Non-pigmented ciliary epithelial cell (primary cell): ENCODE measurements at places on chromosomes 2 and 18.
A peak's percentile ranks its signal among the peaks of the same experiment; 100 is the strongest.

DNA sequence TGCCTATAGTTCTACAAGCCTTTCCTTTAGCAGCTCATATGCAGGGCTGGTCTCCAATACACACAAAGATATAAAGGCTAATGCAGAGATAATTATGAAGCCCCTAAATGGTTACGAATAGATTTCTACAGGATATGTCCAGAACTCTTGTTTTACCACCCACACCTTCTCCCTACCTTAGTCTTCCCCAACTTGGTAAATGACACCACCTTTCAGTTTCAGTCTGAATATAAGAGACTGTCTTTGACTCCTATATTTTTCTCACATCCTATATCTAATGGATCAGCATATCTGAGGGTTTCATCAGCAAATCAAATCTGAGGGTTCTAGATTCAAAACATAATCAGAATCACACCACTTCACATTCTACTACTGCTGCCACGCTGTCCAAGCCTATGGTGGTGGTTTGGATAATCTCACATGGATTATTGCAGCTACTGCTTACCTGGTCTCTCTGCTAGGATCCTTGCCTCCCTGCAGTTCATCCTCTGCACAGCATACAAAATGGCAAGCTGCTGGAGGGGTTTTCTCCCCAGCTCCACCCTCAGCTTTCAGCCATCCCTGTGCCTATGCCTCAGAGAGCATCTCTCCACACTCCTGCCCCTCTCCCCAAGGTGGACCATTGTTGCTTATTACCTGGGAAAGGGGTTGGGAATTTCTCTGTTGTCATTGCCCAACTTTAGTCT is 178.0 kb upstream of the SPOPL start:
- no peak for DNase-seq

DNA sequence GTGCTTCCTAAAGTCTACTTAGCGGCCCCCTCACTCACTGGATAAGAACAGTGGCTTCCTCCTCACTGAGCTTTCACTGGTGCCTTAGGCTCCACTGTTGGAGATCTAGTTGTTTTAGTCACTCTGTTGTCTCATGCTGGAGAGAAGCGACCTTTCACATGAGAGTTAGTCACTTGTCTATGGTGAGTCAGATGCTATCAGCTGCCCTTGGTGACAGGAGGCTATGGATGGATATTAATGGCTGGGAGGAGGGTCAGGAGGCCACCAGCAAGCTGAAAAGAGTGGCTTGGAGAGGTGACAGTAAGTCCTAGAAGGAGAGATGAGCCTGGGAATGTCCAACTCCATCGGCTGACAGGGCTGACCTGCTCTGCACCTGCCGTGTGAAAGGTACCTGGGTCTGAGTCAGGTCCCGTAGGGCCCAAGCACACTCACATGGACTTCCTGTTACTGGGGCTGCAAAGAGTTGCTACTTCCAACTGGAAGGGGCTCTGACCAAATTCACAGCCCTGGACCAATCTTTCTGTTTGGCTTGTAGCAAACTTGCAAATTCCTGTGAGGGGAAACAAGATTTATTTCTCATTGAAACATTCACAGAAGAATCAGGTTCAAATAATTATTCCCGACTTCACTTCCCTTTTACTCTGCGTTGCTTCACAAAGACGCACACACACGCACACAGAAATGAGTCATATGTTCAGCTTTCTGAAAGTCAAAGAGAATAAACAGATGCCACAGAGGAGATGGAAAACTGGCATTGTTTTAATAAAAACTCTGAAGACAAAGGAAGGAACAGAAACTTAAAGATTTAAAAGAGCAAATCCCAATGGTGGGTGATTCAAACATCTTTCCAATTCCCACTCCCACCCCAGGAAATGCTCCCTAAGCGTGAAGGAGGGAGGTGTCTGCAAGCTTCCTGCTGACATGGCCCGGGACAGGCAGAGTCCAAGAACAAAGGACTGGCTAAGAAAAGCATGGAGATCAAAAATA is 203.5 kb upstream of the TWIST2 start:
- peak; percentile 46 for DNase-seq

DNA sequence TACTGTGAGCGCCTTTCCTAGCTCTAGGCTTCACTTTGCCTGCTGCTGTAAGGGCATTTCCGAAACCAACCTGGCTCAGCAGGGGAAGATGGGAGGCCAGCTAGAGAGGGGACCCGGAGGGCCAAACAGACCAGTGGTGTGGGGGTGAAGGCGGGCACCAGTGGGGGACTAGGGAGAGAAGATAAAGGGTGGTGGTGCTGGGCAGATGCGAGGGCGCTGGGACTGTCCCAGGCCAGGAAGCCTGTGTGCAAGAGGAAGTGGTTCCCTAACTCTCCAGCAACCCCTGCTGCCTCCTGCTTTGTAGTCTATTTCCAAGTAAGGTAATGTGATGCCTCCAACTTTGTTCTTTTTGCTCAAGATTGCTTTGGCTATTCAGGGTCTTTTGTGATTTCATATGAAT is 73.1 kb downstream of the DNAH7 start:
- no peak for DNase-seq

- DNase-seq: no peak
Observed at GRCh38 chr2:177118636-177119035, 94.0 kb upstream of the HNRNPA3 start.

DNA sequence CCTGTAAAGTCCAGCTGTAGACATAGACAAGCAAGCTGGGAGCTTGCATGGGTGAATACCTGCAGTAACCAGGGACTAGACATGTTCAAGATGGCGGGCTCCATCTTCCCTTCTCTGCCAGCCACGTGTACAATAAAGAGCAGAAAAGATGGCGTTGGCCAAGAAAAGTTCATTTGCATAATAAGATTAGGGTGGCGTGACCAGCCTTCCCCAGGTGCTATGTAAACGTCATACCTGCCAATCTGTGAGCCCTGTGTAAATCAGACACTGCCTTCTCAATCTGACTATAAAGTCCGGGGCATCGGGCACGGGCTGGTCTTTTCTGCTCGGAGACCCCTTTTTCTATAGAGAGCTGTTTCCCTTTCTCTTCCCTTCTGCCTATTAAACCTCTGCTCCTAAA is 101.6 kb upstream of the XPO1 start:
- DNase-seq: no peak

DNA sequence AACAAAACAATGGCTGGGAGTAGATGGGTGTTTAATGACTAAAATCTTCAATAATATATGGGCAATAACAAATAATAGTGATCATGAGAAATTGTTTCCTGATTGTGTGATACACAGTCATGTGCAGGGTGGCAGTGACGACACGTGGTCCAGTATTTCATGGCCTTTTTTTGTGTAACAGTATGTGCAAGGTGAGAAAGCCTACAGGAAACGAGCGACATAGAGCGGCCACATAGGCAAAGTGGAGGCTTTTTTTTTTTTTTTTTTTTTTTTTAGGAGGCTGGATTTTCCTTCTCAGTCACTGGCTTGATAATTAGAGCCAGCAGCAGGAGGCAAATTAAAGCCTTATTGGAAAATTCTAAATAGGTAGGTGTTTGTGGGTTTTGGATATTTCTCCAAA is 123.7 kb downstream of the MYO3B start:
- no peak for DNase-seq

GRCh38 chr2:209277444-209277843 is 146.4 kb upstream of the MAP2 start:
- DNase-seq: no peak

DNA sequence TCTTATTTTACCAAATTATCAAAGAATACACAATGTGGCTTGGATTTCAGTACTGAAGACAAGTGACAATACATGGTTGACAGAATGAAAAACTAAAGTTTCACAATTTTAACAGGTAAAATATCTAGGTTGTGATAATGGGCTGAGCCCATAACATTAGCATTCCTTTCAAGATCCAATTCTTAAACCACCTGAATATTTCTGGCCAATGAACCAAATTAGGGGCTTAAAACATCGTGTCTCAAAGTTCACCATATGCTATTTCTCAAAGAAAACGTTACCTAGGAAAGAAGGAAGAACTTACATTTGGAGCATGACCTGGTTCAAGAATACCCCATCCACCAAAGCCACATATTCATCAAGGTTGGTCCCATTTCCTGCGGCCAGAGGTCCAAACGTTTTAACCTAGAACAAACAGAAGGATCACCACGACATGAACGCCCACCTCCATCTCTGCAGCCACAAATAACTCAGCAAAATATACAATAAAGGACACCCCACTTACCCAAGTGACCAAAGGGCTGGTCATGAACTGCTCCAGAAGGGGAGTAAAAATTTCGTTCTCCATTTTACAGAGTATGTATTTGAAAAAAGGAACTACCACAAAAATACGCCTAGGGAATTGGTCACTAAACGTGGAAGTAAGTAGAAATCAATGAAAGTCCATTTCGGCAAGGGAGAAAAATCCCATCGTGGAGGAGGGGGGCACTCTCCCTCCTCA is 984 bp downstream of the CCDC88A start:
- no peak for DNase-seq

- no peak for DNase-seq
Observed at GRCh38 chr2:1650085-1650872, 94.0 kb downstream of the PXDN start.

GRCh38 chr2:224171226-224171625 is 132.1 kb upstream of the SERPINE2 start:
- DNase-seq: no peak

- DNase-seq: no peak
Observed at GRCh38 chr18:60996326-60996725, 336.9 kb upstream of the CDH20 start.

- no peak for DNase-seq
Observed at GRCh38 chr2:75556679-75557366, 3.9 kb downstream of the EVA1A start.

DNA sequence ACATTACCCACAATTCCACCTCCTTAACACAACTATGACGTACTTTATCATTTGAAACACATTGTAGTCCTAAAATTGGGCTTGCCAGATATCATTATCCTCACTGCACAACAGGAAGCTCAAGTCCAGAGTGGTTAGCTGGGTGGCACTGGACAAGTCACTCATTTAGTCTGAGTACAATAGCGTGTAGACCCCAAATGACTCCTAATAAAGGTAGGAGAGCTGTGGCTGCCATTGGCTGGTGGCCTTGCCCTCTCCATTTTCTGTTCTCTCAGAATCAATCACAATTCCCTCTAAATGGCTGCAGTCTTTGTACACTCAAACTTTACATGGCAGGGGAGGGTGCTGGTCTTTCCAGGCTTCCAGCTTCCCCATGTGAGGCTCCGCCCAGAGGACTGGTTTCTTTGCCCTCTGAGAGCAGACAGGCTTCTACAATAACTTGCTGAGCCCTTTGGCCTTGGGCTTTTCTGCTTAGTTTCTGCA is 11.7 kb downstream of the PSTPIP2 start:
- DNase-seq: no peak

GRCh38 chr2:67560771-67561456 is 163.8 kb downstream of the ETAA1 start:
- DNase-seq: no peak

DNA sequence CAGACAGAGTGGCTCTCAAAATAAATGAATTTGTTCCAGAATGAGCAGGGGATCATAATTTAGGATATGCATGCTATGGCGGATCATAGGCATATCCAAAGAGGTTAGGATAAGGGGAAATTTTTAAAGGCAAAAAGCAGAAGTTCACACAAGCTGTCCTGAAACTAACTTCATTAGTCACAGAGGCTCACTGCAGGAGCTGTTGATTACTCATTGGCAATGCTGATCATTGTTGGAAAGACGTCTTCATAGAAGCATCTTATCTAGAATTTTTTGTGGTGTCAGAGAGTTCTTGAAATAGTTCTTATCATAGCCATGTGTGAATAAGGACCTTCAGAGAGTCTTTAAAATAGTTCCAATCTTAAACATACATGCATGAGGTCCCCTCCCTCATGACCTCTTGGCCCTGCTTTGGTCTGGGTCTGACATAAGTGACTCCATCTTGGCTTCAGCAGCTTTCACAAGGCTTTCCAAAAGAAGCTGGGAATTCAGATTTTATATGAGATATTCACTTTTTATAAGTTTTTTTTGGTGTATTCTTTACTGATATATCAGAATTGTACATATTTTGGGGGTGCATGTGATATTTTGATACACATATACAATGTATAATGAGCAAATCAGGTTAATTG is 7.5 kb upstream of the CCDC195 start:
- DNase-seq: peak; percentile 41

- no peak for DNase-seq
Observed at GRCh38 chr2:160581448-160581847, 87.8 kb upstream of the RBMS1 start.

DNA sequence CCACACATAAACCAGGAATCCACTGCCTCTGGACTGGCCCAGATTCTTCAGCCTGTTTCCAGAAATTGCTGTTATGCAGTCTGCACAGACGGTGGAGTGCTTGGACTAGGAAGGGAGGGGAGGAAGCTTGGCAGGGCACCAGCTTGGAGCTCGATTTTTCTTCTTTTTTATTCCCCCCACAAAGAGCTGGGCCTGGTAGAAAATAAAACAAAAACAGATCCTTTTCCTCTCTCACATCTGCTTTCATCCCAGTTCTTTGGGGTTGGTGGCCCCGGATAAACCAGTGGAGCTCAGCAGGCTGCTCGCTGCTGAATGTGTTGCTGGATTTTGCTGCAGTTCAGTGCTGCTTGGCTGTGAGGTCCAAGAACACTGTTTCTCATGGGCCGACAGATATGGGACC is 16.0 kb downstream of the LRRTM1 start:
- no peak for DNase-seq

DNA sequence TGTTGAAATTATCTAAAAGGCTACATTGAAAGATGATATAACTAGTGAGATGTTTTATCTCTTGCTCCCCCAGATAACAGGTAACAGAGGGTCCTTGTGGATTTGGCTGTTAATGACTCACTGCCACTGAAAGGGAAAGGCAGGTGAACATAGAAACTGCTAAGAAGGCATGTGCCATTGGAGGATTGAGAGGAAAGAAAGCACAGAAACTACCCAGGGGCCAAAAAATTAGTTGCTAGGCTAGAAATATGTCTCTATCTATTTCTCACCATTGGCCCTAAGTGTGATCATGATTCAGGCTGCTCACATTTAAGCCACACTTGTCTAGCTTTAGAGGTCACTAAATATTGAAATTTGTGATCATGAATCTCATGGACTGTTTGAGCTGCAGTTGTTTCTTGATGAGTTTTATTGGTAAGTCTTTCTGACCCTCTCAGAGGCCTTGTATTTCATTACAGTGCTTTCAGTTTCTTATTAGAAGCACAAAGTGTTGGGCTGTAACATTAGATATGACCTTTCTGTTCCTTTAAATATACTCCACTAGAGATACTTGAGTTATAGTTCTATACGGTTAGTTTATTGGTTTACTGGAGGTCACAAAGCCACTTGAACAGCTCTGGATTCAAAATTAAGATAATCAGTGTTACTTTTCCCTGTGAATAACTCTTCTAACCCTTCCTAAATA is 26.2 kb downstream of the NAB1 start:
- DNase-seq: no peak

DNA sequence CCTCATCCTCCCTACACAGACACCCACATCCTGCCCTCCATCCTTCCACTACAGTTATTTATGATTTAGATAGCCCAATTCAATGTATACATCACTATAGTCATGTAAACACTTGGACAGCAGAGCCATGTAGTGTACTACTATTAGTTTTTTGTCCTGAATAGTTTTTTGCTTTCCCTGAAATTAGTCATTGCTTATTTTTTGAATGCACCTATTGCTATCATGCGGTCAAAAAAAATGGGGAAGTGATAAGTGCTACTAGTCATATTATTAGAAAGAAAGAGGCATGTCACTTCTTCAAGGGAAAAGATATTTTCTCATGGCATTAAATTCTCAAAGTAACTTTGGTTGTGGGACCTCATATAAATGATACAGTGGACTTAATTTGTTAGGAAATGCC is 6.8 kb upstream of the GREB1 start:
- DNase-seq: no peak
